ENCODE measurements at places on chromosomes 3 and 15.

DNA sequence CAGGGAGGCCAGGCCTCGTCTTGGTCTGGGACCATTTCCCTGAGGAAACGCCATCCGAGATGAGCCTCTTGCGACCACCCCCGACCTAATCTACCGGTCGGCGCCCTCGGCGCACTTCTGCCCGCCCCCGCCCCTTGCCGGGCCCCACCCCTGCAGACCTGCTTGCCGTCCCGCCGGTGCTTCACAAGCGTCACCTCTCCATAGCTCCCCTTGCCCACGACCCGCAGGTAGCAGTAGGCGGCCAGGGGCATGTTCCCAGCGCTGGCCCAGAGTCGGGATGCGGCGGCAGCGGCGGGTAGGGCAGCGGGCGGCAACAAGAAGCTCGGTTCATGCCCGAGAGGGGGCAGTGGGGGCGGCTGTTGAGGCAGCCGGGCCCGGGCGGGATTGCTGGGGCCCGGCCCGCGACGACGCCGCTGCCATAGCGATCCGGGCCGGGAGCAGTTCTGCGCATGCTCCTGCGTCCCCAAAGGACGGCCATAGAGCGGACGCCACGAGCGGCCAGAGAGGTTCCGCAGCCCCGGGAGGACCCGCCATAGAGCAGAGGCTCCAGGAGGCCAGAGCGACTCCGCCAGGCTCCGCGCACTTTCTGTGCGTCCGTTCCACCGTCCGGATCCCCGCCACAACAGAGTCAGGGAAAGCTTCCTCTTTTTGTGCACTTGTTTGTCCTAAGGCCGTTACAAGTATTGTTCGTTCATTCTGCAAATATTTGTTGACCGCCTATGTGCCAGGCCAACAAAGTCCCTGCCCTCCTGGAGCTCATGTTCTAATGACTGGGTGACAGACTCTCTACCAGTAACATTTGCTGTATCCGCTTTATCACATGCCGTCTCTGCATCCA is at the start of gene NEK4:
Gene NEK4, minus strand, starts transcription at position 445 of the 838 bp plus-strand sequence. Its CDS starts 194 bp downstream, at position 251.
- peak; percentile 87 for DNase-seq

DNA sequence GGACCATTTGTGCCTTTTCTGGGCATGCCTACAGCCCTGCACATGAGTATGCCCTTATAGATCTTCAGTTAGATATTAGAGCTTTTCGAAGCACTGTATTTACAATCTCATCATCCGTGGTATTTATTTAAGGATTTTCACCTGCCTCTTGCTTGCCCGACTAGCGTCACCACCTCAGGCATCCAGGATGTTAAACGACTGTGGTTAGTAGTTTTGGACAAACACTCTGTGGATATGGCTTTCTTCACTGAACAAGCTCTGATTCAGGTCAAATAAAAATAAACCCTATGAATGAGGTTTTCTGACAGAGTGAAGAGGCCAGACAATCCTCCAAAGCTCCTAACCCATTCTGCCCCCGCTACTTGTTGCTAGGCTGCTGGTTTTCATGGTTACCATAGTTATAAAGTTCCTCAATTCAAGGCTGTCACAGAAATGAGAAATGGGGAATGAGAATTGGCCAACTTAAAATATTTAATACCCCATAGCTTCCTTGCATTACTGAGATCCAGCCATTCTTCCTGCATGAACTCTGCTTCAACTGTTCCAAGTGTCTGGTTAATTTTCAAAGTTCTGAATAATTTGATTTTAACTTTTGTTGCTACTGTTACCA is 440.1 kb downstream of the GABRG3 start:
- DNase-seq, result no peak

GRCh38 chr3:184715943-184716621 is 4.2 kb upstream of the MAGEF1 start:
- no peak for DNase-seq

DNA sequence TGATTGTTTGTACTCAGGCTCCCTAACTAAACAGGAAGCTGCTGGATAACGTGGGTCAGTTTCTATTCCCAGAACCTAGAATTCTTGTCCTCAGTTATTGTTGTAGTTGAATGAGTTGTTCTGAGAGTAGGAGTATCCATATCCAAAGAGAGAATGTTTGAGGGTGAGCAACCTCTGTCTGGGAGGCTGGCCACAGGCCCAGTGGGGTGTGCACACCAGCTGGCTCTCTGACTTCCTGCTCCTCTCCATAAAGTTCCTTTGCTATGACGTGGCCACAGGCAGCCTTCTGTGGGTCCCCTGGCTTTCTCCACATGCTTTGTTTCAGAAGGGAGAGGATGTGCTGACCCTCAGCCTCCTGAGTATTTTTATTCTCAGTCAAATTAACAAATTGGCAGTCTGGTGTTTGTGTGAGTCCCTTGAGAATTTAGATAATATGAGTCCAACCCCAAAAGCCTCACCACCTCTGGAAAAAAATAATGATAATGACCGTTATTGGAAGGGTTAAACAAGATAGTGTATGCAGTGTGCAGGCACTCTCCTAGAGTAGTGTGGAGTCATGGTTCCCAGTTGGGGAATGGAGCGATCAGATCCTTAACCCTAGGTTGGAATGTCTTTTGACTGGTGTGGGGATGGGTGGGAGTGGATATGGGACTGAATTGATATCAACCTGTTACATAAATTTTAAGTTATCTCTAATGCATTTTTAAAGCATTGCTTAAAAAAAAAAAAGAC is 47.6 kb upstream of the MED12L start:
- DNase-seq, result no peak

DNA sequence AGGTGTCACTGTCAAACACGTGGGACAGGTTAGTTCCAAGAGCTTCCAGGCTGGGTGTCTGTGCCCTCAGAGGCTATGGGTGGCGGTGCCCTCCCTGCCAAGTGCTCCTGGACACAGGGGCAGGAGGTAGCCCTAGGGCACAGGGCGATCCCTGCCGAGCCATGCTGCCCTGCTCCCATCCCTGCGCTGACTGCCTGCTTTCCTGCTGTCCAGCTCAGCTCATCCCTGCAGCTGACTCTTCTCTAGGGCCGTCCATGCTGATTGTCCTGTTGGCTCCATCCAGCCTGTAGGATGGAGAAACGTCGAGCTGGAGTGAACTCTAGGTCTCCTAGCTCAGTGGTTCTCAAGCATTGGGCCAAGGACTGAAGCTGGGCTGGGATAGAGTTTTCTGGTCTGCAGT is 3.7 kb downstream of the PDIA5 start:
- DNase-seq, result no peak

DNA sequence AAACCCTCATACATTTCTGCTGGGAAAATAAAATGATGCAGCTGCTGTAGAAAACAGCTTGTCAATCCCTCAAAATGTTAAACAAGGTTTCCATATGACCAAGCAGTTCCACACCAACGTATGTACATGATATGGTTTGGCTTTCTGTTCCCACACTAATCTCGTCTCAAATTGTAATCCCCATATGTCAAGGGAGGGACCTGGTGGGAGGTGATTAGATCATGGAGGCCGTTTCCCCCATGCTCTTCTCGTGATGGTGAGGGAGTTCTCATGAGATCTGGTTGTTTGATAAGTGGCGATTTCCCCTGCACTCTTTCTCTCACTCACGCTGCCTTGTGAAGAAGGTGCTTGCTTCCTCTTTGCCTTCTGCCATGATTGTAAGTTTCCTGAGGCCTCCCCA is 100.6 kb upstream of the SLC24A5 start:
- DNase-seq, result no peak

- no peak for DNase-seq
These were observed 22.9 kb upstream of the FGF12 start for GRCh38 chr3:192750201-192750600.

- DNase-seq, result no peak
These were observed 1.0 kb downstream of the ATP2C1 start for GRCh38 chr3:130894986-130895280.

DNA sequence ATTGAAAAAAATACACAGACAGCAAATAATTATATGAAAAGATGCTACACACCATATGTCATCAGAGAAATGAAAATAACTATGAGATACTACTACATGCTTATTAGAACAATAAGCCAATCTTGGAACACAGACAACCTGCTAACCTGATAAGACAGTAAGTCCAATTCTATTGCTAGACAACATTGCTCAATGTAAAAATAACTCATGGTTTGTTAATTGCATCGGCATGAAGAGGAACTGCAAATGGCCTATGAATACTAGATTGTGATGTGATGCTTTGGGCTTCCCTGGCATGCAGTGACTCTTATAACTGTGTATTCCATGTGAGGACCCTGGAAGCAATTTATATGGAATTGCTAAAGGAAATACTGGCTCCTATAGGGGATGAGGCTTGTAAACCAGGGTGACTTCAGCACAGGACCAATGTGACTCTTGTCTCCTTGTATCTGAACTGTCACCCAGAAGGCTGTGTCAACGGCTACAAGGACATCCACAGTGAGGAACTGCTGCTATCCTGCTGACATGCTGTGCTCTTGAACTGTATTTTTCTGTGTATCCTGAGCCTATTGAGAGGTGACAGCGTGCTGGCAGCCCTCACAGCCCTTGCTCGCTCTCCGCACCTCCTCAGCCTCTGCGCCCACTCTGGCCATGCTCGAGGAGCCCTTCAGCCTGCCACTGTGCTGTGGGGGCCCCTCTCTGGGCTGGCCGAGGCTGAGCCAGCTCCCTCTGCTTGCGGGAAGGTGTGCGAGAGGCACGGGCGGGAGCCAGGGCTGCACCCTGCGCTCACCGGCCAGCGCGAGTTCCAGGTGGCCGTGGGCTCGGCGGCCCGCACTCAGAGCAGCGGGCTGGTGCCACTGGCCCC is 385.7 kb downstream of the CNTN4 start:
- DNase-seq, result no peak

DNA sequence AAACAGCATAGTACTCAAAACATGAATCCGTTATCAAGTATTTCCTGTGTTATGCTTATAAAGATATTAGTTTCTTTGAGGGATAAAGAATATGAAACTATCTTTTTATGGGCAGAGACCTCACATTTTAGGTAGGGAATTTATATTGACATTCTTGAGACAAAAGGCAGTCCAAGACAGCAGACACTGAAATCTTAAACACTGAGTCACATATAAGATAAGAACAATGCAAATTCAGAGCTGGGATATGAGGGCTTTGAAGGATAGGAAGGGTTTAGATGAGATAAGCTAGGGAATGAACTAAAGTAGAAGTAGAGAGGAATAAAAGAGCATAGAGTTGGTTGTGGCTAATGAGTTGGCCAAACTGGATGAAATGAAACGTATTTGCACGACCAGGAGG is 58.4 kb downstream of the ASTE1 start:
- DNase-seq, result no peak

DNA sequence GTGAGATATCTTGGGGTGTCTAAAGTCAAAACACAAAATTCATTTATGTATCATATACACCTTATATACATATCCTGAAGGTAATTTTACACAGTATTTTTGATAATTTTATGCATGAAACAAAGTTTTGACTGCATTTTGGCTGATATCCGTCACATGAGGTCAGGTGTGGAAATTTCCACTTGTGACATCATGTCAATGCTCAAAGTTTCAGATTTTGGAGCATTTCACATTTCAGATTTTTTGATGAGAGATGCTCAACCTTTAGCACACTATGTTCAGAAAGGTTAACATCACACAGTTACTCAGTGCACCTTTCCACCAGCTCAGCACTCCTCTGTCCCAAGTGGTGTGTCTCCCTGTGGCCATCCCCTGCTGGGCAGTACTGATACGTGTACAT is 37.7 kb upstream of the CPB1 start:
- no peak for DNase-seq

DNA sequence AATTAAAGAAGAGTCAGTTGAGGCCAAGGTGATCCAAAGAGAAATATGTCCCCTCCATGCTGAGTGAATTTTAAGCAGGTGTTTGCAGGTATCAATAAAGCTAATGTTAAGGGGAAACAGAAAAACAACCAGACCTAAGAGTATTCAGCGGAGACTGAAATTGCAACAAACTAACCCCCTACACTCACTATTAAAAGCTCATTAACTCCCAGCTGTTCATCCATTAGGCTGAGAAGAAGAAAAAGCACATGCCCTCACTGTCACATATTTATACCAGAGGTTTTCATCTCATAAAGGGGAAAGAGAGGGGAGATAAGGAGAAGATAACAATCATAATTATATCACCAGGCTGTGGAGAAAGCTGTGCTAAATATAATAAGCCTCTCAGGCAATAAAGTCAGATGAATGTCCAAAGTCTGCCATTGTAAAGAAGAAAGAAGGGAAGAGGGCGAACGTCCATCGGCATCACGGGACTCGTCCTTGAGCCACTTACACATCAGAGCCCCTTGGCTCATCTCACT is 145.2 kb downstream of the TAFA4 start:
- no peak for DNase-seq

DNA sequence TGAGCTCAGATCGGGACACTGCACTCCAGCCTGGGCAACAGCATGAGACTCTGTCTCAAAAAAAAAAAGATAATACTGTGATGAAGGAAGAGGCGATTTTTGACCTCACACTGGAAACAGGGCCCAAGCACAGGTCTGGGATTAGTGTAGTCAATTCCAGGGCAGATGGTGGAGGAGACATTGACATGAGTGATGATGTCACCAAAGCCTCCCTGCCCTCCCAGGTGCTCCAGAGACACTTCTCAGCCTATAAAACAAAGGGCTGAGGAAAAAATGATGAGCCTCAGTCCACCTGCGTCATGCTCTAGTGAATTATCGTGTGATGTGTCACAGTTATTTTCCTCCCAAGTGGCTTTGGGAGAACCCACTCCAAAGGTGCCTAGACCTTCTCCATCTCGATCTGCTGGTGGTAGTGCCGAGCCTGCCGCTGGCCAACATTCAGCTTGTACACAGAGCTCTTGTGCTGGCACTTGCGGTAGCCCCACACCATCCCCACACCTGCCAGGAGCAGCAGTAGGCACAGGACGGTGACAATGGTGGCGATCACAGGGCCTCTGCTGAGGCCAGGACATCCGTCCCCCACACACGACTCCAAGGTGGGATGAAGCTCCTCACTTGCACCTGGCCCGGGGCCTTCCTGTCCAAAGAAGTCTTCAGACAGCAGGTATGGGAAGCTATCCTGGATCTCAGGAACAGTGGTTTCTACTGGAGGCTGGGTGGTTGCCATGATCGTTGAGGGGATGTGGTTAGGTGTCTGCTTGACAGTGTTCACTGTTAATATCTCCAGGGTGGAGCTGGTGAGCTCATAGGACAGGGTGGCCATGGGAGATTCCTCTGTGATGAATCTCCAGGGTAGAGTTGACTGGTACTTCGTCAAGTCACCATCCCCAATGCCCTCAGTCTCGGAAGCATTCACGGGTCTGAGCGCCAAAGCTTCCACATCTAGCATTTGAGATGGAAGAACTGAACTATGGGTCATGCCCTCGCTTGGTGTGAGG is 38.8 kb downstream of the CRTAP start:
- no peak for DNase-seq

DNA sequence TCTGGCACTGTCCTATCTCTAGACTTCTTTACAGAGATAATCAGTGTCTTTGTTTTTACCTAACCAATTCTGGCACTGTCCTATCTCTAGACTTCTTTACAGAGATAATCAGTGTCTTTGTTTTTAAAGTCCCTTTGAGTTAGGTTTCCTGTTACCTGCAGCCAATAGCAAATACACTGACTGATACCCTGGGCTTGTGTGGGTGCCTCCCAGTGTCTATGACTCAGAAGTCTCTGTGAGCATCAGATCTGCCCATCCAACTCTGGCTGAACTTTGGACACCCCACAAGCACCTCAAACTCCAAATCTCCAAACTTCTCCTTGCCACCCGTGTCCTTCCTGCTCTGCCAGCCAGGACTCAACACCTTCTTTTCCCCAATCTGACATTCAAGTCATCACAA is 30.4 kb downstream of the SLC41A3 start:
- DNase-seq, result no peak

All from stimulated activated CD4-positive, alpha-beta T cell treated with anti-CD3 and anti-CD28 coated beads, Interleukin-12 subunit alpha, Interleukin-12 subunit beta, amount 100 ng/mL, for 48 hours (primary cell).